ENCODE measurements at places on chromosomes 4 and X. TPM values are rescaled to one million over a fixed set of nuclear protein-coding genes. Genes with fewer than 3 reads are reported as not detected.
A peak's percentile ranks its signal among the peaks of the same experiment; 100 is the strongest.

Gene ETDA
- not detected for total RNA-seq

DNA sequence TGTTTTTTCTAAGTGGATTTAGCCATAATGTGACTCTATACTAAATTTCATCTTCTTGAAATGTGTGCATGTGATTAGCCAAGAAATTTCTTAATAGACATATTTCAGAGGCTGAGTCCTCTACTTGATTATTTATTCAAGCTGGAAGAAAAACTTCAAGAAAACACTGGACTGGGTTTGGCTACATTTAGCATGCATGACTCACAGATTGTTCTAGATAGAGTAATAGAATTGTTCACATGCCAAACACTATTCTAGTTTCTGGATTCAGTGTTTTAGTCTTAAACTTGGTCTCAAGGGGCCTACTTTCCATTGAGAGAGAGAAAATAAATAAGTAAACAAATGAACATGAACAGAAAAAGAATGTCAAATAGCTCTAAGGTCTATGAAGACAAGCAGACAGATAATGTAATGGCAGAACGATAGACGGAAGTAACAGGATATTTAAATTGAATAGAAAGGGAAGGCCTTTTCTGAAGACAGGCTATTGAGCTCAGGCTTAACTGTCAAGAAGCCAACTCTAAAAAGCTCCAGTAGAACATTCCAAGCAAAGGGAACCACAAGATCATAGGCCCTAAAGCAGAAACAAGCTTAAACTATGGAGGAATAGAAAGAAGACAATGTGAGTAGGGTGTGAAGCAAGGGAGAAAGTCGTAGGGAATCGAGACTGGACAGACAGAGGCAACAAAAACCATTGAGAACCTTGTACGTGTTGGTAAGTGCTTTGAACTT, 104.6 kb downstream of the TMEM144 start:
- no peaks in the 10 kb centered on the region for H3K4me1 ChIP-seq
- no peak overlapping the region for H3K4me3 ChIP-seq
- no peak for DNase-seq

DNA sequence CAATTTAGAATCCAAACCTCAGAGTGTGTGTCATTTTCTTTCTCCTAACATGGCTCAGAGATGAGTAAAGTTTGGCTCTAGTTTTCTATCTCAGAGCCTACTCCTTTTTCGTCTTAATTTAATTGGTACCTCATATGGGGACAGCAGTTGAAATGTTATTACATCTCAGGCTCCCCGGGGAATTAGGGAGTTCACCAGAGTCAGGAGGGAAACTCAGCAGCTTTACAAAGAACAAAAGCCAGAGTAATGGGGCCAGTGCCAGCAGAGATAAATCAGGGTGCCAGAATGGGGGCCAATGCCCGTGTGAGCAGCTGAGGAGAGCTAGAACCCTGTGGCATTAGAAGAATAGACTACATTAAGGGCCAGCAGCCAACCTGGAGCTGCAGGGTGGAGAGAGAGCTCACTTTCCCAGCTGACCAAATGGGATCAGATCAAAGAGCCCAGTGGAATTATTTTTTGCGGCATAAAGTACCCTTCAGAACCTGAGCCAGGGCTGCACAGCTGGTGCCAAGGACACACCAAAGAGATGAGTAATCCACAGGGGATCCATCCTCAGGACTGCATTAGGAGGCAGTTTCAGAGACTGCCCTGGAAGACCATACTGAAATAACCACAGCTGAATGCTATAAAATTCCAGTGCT, 207.1 kb upstream of the DKK2 start:
- no peak overlapping the region for H3K27ac ChIP-seq
- H3K27me3 ChIP-seq: no peaks in the 10 kb centered on the region
- H3K36me3 ChIP-seq: no peaks in the 10 kb centered on the region
- no peaks in the 10 kb centered on the region for H3K4me1 ChIP-seq
- DNase-seq: no peak
- H3K4me3 ChIP-seq: no peak overlapping the region

GRCh38 chrX:68186552-68187262, 246.6 kb downstream of the OPHN1 start:
- no peak for DNase-seq
- no peak overlapping the region for H3K27ac ChIP-seq
- H3K27me3 ChIP-seq: no peaks in the 10 kb centered on the region
- H3K36me3 ChIP-seq: no peaks in the 10 kb centered on the region
- no peaks in the 10 kb centered on the region for H3K4me1 ChIP-seq

DNA sequence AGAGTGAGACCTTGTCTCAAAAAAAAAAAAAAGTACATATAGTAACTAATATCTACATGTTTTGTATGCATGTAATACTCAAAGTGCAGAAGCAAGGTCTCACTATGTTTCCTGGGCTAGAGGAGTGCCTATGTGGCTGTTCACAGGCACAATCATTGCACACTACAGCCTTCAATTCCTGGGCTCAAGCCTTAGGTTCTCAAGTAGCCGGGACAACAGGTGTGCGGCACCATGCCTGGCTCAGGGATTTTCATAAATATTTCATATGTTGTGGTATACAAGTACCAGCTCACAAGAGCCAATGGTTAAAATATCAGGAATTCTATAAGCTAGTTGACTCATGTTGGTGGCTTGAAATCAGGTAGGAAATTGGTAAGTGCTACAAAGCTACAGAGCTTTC, 94.8 kb downstream of the LARP7 start:
- no peaks in the 10 kb centered on the region for H3K27me3 ChIP-seq
- no peak overlapping the region for H3K27ac ChIP-seq
- no peaks in the 10 kb centered on the region for H3K36me3 ChIP-seq
- no peak for DNase-seq
- H3K4me3 ChIP-seq: no peak overlapping the region

DNA sequence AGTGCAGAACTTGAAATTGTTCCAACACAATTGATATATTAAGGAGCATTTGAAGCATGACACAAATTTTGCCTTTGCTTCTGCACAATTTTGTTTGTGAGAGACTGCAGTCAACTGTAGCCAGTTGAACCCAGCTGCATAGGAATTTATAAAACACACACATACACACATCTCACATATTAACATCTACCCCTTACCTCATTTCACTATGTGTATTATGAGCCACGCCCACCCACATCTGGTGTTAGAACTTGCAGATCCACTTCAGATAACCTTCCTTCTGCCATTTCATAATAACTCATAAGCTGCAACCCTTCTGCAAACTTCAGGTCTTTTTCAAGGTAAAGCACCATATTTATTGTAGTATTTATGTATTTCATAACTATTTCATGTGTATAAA, 188.1 kb upstream of the WDFY3 start:
- H3K27me3 ChIP-seq: no peaks in the 10 kb centered on the region
- H3K27ac ChIP-seq: no peak overlapping the region
- DNase-seq: no peak
- no peak overlapping the region for H3K4me3 ChIP-seq
- no peaks in the 10 kb centered on the region for H3K4me1 ChIP-seq

DNA sequence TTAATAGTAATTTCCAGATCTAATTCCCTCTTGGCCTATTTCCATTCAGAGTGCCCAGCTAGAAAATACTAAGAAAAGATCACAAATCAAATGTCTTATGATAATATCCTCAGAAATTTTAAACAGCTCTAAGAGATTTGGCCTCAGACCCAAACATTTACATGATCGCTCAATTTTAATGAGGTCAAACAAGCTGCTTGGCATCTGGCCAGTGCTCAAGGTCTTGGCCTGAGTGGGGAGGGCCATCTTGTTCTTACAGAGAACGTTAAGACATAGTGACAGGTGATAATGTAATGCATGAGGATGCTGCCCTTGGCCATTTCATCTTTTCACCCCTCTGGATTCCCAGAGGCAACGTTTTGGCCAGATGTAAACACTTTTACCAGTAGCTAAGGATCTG, 159.2 kb upstream of the SLC7A11 start:
- no peaks in the 10 kb centered on the region for H3K27me3 ChIP-seq
- no peaks in the 10 kb centered on the region for H3K4me1 ChIP-seq
- no peaks in the 10 kb centered on the region for H3K36me3 ChIP-seq
- no peak for DNase-seq

DNA sequence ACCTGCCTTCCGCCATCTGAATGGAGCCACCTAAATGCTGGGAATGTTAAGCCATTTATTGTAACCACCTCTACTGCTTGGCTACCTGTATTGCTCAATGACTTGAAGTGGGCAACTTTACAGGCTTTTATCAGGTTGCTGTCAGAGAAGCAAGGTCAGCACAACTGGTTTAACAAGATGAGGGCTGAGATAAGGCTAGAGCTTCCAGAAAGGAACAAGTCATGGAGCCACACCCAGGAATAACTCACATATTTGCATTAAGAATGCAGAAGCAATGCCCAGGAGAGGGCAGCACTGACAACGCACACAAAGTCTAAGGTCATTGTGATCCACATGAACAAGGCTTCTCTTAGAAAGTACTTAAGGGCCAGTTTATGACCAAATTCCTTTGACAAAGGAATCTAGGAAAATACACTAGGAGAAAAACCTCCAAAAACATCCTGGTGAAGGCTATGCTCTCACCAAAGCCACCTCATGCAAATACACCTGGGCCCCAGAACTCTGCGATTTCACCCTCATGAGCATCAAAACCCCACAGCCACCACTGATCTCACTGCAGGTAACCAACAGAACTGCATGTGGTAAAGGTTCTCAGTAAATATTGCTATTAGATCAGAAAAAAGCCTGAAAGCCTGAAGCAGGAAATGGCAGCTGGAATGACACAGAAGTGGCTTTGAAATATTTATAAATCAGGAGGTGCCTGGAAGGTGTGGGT, 15.0 kb upstream of the STS start:
- H3K27me3 ChIP-seq: no peaks in the 10 kb centered on the region
- H3K4me1 ChIP-seq: no peaks in the 10 kb centered on the region
- no peak for DNase-seq
- peak overlapping the region; percentile 16 for H3K27ac ChIP-seq
- H3K36me3 ChIP-seq: no peaks in the 10 kb centered on the region

Gene RENBP
- 4.6 TPM for total RNA-seq

DNA sequence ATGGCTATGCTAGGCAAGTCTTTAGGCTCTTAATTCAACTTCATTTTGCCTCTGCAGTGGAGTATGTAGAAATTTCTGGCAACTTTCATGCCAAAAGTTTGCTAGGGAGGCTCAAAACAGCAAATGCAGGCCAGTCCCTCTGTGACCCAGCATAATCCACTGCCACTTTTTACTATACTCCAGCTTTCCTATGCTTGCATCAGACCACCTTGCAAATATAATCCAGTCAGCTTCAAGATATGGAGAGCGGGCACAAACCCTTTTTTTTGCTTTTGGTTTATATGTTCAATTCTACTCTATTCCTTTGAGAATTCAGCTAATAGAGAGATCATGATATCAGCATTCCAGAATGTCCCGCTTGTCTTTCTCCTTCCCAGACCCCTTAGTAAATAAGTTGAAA, 192.0 kb upstream of the PABPC4L start:
- H3K27ac ChIP-seq: no peak overlapping the region
- no peak for DNase-seq
- H3K27me3 ChIP-seq: no peaks in the 10 kb centered on the region
- no peak overlapping the region for H3K4me3 ChIP-seq
- H3K36me3 ChIP-seq: no peaks in the 10 kb centered on the region

Gene NKX6-1
- not detected for total RNA-seq

GRCh38 chrX:53357799-53358530, 64.5 kb downstream of the SMC1A start:
- H3K4me1 ChIP-seq: no peaks in the 10 kb centered on the region
- no peak overlapping the region for H3K27ac ChIP-seq
- H3K36me3 ChIP-seq: no peaks in the 10 kb centered on the region
- no peaks in the 10 kb centered on the region for H3K27me3 ChIP-seq
- no peak overlapping the region for H3K4me3 ChIP-seq

DNA sequence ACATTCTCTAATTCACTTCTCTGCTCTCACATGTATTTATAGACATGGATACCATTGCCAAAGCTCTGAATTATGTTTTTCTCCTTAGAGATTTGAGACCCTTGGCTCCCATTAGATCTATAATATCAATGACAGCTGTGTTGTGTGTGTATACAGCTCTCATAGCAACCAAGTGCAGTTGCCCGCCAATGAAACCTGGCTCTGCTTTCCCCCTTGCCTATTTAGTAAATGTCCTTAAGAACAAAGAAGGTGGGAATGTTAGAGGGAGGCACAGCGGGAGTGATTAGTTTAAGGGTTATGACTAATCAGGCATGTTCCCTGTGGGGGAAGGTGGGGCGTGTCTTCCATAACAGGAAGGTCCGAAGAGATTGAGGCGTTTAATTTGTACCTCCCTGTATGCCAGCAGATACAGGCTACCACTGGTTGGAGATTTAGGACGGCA, 100.5 kb upstream of the TBC1D9 start:
- no peaks in the 10 kb centered on the region for H3K27me3 ChIP-seq
- H3K36me3 ChIP-seq: no peaks in the 10 kb centered on the region
- H3K4me1 ChIP-seq: no peaks in the 10 kb centered on the region
- DNase-seq: no peak
- no peak overlapping the region for H3K27ac ChIP-seq
- no peak overlapping the region for H3K4me3 ChIP-seq

DNA sequence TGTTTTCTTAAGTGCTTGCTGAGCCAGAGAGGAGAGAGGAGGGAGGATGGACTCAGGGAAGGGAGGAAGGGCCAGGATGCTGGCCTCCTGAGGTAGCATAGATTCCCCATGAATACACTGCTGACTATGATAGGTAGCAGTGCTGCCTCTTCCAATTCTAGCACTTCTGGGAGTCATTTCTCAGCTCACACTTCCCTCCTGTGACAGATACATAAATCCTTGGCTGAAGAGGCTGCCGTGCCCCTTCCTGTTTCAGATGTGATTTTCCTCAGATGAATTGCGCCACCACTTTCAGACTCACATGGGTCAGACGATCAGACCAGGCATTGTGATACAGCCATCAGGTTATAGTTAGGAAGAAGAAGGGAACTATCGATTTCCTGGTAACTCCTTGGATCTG, 22.4 kb downstream of the TSC22D3 start:
- no peaks in the 10 kb centered on the region for H3K4me1 ChIP-seq
- no peak for DNase-seq

Gene PCDH10
- not detected for total RNA-seq

DNA sequence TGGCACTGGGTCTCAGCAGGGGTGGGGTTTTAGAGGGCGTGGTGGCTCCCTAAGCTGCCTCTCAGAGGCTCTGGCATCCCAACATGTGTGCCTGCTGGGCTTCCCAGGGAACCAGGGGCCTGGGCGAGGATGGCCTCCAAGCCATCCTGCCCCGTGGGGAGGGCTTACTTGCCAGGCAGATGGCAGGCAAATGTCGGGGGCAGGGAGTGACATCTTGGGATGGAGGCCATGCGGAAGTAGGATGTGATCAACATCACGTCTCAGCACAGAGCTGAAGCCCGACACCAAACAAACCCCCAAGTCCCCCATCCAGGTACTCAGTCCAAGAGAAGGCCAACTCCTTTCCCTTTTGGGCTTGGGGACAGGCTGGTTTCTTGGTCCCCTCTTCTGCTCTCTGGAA, 4.7 kb downstream of the L1CAM start:
- no peak overlapping the region for H3K27ac ChIP-seq
- no peak for DNase-seq
- H3K36me3 ChIP-seq: no peaks in the 10 kb centered on the region
- no peak overlapping the region for H3K4me3 ChIP-seq
- H3K27me3 ChIP-seq: peaks cover 15% of the 10 kb centered on the region

GRCh38 chrX:18753631-18754030, 46.2 kb downstream of the PPEF1 start:
- H3K4me1 ChIP-seq: no peaks in the 10 kb centered on the region
- no peak overlapping the region for H3K4me3 ChIP-seq
- no peak for DNase-seq
- no peaks in the 10 kb centered on the region for H3K36me3 ChIP-seq
- H3K27ac ChIP-seq: no peak overlapping the region
